Activated T-cell treated with anti-CD3 and anti-CD28 coated beads, Interleukin-2, amount 50 U/mL, for 4 hours (primary cell): ENCODE measurements at places on chromosomes 16 and 17.

- no peak for DNase-seq
These were observed 138.5 kb downstream of the PITPNC1 start for GRCh38 chr17:67515490-67516083.

DNA sequence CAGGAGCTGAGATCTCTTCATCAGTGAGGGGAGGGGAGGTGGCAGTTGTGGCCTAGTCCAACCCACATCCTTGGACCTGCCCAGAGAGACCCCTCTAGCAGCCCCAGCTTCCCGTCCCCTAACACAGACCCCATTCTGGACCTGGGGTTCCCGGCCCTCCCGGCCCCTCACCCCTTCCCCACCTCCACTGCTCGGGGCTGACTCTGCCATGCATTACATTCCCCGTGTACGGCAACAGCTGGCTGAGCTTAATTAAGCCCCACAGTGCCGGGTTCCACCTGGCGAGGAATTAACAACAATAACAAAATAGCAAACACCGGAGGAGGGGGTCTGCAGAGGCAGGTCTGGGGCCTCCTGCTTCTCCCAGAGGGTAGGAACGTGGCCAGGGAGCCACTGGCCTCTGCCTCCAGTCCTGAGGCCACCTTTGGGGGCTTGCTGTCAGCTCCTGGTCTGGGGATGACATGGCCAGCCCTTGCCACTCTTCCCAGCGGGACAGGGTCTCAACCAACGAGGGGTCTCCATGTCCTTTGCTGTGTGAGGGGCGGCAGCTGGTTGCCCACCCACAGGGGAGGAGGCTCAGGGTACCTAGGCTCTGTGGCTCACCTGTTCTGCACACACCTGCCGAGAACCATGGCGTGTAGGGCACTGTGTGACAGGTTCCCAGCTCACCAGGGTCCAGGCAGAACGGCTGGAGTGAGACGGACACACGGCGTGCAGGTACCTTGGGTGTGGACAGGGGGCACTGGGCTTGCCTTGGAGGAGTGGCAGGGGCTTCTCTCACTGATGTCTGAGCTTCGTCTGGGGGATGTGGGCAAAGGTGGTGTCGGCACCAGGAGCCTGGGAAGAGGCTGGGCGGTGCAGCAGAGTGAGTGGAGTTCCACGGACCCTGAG is 46.9 kb upstream of the CBFA2T3 start:
- DNase-seq, result no peak

GRCh38 chr16:80463751-80464495 is 76.9 kb upstream of the DYNLRB2 start:
- DNase-seq, result no peak

GRCh38 chr16:53893731-53894435 is 189.9 kb downstream of the FTO start:
- no peak for DNase-seq

DNA sequence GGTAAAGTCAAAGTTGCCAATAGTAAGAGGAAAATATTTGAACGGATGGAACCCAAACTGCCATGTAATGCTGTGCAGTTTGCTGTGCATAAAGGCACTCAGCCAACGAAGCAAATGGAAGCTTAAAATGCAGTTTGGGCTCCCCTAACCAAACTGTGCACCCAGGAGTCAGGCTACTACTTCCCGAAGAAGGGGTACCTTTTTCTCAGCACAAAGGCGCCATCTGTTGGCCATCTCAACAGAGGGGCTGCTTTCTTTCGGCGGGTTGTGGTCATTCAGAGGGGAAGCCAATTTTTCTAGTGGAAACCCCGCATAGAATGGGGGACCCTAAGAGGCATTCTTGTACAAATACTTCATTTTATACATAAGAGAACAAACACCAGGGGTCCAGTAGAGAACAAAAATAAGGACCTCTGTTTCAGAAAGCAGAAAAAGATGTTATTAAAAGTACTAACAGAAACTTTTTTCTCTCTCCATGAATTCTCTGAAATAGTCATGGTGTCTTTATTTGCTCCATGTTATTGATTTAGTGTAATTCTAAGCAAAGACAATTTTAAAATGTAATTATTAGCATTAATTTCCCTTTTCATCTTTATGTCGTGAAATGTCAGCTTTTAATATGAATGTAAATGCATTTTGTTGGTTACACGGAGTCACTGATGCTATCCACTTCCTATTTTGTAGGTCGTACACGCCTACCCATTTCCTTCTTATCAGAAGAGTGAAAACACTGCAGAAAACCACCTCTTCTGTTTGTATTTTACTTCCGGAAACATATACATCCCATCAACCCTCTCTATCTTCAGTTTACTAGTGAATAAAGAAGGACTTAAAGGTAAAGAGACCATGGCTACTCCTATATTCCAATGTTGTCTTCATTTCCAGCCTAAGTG is 453.3 kb downstream of the KCNJ2 start:
- DNase-seq, result no peak

DNA sequence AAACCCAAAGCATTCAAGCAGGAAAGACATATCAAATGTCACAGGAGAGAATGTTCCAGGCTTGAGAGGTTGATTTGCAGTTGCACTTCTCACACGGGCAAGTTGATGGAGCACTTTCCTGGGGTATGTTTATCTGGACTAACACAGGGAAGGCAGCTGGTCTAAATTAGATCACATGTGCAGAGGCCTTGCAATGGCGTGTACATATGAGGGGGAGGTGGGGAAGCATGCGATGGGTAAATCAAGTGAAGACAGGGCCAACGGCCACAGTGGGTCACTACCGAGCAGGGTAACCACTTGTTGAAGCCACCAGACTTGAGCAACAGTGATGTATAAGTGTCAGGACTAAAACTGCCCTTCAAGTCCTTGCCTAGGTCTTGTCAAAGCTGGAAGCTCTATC is 156.6 kb upstream of the MAF start:
- DNase-seq, result no peak

DNA sequence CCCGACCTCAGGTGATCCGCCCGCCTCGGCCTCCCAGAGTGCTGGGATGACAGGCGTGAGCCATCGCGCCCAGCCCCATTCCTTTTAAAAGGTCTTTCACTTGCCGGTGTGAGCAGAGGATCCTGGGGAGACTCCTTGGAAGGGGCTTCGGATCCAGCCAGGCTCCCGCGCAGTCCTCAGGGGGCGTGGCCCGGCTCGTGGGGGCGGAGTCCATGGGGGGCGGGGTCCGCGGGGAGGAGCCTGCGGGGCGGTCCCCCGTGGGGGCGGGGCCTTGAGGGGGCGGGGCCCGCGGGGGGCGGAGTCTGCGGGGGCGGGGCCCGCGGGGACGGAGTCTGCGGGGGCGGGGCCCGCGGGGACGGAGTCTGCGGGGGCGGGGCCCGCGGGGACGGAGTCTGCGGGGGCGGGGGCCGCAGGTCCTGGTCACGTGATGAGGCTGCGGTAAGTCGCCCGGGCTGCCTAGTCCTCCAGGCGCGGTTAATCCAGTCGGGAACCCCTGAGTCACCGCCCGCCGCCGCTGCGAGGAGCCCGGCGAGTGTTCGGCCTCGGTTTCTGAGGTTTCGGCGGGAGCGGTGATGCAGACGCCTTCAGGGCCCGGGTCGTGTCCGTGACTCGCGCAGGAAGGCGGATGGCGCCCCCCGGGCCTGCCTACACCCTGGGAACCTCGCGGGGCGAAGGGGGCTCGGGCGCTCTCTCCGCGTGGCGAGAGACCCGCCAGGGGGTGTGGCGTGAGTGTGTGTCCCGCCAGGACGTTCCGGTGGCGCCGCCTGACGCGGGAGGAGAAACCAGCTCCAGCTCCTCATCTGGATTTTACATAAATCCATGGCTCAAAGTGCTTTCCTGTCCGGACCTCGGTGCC is 23.6 kb upstream of the ABR start:
- no peak for DNase-seq

DNA sequence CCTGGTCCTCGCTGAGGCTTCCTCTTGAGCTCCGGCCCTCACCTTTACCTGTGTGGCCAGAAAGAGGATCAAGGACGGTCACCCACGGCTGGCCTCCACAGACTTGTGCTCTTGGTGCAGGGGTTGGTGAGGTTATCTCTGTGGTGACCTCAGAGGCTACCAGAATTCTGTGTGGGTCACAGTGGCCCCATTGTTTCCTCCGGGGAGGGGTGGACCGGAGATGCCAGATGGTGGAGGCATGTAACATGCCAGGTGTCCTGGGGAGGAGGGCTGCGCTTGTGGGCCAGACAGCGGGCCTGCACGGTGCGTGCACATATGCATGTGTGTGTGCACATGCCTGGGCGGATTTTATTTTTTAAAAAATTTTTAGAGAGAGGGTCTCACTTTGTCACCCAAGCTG is 6.3 kb downstream of the SGCA start:
- DNase-seq, result no peak

DNA sequence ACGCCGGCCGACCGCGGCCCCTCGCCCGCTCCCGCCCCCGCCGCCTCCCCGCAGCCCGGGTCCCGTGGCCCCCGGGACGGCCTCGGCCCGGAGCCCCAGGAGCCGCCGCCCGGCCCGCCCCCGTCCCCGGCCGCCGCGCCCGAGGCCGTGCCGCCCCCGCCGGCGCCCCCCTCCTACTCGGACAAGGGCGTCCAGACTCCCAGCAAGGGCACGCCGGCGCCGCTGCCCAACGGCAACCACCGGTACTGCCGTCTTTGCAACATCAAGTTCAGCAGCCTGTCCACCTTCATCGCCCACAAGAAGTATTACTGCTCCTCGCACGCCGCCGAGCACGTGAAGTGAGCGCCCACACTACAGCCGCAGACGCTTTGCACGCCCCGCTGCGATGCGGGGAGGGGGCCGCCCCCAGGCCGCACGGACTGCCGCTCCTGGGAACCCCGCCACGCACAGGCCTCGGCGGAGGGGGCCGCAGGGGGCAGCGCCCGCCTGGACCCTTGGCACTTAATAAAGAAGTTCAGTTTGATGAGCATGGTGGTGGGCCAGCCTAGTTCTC is 35.5 kb upstream of the ZC3H18 start:
- DNase-seq, result peak; percentile 24
